Stimulated activated CD8-positive, alpha-beta memory T cell treated with anti-CD3 and anti-CD28 coated beads, Interleukin-2, amount 100 ng/mL, for 48 hours (primary cell): ENCODE measurements at places on chromosomes 16 and 17.

- no peak for DNase-seq
Measured at GRCh38 chr17:48894886-48895285, 2.3 kb downstream of the ATP5MC1 start.

DNA sequence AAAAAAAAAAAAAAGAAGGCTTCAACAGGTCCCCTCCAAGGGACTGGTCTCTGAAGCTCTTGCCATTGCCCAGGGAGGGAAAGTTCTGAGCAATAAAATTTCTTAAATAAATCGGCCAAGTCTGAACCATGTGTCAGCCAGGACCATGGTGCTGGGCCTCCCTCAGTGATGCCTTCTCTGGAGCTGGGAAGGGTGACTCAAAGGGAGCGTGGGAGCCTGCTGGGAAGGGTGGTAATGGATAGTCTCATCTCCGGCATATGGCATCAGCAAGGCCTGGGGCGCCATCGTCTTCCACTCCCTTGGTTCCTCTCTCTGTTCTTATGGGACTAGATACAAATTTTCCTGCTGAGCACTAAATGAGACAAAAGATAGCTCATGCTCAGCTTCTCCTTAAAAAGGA is 2.3 kb downstream of the VKORC1 start:
- DNase-seq = no peak

DNA sequence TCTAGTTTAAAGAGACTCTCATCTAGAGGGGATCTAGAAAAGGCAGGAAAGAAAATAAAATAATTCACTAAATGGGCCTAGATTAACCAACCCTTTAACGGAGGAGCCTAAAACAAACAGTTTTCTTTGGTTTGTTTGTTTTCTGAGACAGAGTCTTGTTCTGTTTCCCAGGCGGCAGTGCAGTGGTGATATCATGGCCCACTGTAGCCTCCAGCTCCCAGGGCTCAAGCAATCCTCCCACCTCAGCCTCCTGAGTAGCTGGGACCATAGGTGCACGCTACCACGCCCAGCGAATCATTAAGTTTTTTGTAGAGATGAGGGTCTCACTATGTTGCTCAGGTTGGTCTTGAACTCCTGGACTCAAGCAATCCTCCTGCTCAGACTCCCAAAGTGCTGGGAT is 122.3 kb upstream of the TOB1 start:
- no peak for DNase-seq

DNA sequence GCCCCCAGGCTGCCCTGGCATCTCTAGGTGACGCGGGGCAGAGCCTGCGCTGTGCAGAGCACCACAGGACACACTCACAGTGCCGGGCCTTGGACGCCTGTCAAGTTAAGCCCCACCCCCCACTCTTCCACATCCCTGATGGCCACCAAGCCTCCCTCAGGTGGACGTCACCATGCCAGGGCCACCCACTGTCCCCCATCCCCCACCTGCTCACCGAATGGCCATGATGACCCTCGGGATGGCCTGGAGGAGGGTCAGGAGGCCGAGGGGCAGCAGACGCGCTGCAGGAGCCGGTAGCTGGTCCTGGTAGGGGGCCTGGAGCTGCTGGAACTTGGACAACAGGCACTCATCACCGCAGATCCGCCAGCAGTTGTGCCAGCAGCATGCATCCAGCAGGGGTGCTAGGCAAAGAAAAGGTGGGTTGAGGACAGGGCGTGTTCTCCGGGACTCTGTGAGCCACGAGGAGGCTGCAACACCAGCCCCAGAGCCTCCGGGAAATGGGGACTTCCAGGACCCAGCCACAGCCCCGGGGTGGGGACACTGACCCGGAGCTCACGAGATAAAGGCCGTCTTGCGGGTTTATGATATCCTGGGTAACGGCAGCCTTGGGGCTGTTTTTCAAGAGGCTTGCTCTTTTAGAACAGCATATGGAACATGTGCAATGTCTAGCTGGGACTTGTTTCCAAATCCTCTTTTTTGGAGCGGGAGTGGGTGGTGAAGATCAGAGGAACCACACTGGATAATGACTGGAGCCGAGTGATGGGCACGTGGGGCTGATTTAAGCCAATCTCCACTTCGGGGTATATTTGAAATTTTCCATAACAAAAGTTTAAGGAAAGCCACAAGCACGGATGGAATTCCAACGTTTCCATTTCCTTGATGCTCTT is 11.4 kb downstream of the C16orf95 start:
- DNase-seq = no peak

- DNase-seq = no peak
Measured at GRCh38 chr17:7881276-7882054, 7.1 kb upstream of the CHD3 start.

- no peak for DNase-seq
Measured at GRCh38 chr16:87570938-87571867, 31.1 kb upstream of the JPH3 start.

DNA sequence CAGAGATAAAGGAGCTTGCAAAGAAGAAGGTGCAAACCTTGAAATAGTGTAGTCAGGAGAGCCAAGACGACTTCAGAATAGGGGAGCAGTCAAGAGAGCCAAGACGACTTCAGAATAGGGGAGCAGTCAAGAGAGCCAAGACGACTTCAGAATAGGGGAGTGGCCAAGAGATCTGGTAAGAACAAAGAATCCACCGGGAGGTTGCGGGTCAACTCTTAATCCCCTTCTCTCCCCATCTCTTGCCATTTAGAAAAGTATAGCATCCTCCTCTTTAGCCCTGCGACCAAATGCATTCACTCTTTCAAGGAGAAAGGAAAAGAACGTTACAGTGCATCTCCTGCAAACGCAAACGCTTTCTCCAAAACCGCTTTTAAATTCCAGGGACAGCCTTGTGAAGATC is 713 bp downstream of the KNOP1 start:
- DNase-seq = no peak

DNA sequence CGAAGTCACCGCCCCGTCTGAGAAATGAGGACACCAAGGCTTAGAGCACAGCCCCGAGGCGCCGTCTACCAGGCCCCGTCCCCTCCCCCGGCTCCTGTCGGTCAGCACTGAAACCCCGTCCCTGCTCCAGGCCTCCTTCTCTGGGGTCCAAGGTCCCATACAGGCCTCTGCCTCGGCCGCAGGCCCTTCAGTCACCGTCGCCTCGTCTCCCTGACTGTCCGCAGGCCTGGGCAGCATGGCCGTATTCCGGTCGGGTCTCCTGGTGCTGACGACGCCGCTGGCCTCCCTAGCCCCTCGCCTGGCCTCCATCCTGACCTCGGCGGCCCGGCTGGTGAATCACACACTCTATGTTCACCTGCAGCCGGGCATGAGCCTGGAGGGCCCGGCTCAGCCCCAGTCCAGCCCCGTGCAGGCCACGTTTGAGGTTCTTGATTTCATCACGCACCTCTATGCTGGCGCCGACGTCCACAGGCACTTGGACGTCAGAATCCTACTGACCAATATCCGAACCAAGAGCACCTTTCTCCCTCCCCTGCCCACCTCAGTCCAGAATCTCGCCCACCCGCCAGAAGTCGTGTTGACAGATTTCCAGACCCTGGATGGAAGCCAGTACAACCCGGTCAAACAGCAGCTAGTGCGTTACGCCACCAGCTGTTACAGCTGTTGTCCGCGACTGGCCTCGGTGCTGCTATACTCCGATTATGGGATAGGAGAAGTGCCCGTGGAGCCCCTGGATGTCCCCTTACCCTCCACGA is 617 bp downstream of the COASY start:
- DNase-seq = no peak
